Posterior vena cava (tissue), 2 donors: ENCODE measurements at places on chromosomes 5 and 9. TPM values are rescaled to one million over a fixed set of nuclear protein-coding genes. Genes with fewer than 3 reads are reported as not detected.
A peak's percentile ranks its signal among the peaks of the same experiment; 100 is the strongest.

TIMD4 gene
- total RNA-seq: 0.42 TPM

PCA3 gene
- not detected for total RNA-seq

CAVIN4 gene
- 1.5 TPM for total RNA-seq

ABITRAM gene
- total RNA-seq: 9.6 TPM

CFAP157 gene
- 0.14 TPM for total RNA-seq

ARID3C gene
- not detected for total RNA-seq

IRX2 gene
- 0.19 TPM for total RNA-seq

DNA sequence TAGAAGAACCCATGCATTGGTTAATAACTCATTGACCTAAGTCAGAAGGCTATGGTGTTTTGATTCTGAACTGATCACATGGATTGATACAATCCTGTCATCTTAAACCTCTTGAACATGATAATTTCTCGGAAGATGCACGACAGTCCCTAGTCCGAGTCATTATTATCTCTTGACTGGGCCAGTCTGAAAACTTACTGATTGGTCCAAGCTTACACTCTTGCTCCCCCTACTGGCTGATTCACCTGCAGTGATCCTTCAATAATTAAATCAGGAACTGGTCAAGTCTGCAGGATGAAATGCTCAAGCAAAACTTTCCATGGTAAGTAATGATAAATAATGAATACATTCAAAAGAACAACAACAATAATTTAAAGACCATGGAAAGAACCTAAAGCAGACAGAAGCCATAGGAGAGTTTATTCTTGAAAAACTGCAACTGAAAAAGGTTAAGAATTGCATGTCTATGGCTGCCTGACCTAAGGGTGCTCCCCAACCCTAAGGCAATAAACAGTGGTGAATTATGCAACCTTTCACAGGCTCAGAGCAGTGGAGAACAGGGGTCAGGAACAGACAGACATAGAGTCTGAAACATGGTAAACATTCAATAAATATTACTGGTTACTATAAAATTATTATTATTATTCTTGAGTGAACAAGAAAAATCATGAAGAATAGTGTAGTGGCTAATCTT, 79.3 kb downstream of the BRINP1 start:
- no peak for DNase-seq

- DNase-seq: no peak
These were observed 60.6 kb upstream of the MIER3 start for GRCh38 chr5:57012511-57012910.

DNA sequence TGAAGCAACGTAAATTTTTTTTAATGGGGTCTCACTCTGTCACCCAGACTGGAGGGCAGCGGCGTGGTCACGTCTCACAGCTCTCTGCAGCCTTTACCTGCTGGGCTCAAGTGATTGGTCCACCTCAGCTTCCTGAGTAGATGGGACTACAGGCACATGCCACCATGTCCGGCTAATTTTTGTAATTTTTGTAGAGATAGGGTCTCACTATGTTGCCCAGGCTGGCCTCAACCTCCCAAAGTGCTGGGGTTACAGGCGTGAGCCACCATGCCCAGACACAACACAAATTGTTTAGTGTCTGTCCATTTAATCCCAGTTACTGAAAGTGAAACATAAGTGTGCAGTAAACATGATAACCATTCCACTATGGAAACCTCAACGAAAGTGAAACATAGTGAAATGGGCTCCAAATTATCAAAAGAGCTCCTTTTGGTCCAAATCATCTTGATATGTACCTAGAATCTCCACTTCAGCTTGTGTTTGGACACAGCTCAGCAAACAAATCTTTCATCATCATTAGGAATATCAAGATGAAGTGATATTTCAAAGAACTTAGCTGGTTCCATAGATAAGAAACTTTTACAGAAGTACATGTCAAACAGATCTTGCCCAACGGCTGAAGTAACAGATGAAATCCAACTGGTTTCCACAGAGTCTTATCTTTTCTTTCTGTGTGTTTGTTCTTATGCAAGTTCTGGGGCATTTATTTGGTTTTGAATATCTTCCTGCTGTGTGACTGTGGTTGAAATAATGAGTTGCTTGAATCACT, 41.2 kb upstream of the PLPP1 start:
- no peak for DNase-seq

GRCh38 chr9:120447959-120448500, 131.9 kb downstream of the CDK5RAP2 start:
- no peak for DNase-seq

GRCh38 chr5:129067745-129068144, 26.8 kb upstream of the ISOC1 start:
- no peak for DNase-seq

DNA sequence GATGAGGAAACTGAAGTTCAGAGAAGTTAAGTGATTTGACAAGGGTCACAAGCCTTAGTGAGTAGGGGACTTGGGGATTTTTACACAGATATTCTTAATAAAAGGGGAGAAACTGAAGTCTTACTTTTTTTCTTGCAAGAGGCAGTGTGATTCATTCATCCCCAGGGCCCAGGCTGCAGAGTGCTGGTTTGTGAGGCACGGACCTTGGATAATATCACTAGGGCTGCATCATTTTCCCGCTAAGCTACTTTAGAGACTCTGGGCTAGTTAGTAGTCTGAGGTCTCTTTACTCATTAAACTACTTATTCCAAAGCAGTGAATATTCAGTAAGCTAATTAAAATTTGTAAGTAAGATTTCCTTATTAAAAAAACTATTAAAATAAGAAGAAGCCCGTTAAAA, 195.0 kb downstream of the PBX3 start:
- DNase-seq: no peak

GRCh38 chr9:76101491-76101890, 211.0 kb downstream of the PCSK5 start:
- DNase-seq: no peak

DNA sequence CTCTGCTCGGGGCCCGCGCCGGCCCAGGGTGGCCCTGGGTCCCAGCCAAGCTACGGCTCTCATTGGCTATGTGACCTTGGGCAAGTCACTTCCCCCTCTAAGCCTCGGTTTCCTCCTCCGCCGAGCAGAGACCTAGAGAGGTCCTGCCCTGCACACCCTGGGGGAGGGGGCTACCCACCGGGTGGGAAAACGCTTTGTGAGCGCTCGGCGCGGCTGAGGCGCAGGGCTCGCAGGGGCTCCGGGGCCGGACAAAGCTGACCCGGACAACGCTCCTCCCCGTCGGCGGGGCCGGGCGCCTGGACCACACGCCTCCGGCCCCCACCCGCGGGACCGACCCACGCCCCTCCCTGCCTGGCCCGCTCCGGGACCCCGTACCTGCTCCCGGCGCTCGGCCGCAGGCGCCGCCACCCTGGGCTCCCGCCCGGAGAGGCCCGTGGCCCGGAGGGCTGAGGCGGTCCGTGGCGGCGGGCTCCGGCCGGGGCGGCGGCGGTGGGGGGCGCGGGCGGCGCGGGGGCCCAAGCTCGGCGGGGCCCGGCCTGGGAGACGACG, 85.7 kb upstream of the MELK start:
- DNase-seq: peak; percentile 87
